ENCODE measurements at places on chromosomes 11 and 22.
A peak's percentile ranks its signal among the peaks of the same experiment; 100 is the strongest.

DNA sequence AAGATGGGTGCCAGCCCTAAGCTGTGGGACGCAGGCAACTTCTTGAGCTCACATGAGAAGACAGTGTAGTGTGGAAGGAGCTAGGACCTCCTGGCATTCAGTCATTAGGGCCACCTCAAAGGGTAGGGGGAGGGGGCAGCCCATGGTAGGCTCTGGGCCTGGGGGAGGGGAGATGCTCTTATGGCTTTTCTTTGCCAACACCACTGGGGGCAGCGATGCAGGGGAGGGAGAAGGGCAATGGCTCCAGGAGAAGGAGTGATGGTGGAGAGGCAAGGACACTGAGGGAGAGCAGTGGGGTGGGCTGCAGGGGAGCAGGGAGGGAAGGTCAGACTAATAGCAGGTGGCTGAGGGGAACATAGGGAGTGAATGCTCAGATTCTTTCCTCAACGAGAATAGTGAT lies 63.3 kb upstream of the SUSD2 start:
- no peak for DNase-seq

GRCh38 chr11:124511745-124512144 lies 31.7 kb downstream of the OR8B12 start:
- DNase-seq = no peak

DNA sequence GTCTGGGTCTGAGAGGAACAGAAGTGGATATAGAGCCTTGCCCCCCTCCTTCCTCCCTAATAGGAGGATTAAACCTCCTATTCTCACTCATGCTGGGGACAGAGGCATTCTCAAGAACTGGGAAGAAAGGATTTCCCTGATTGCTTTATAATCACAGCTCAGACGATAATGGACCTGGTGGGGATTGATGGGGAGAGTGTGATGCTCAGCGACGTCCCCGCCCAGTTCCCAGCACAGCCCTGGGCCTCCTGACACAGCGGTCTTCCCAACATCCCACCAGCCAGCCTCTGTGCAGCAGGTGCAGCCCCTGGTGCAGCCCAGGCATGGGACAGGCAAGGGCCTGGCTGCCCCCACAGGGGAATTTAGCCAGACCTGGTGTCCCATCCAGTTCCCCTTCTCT lies 28.4 kb downstream of the TRIM29 start:
- no peak for DNase-seq

DNA sequence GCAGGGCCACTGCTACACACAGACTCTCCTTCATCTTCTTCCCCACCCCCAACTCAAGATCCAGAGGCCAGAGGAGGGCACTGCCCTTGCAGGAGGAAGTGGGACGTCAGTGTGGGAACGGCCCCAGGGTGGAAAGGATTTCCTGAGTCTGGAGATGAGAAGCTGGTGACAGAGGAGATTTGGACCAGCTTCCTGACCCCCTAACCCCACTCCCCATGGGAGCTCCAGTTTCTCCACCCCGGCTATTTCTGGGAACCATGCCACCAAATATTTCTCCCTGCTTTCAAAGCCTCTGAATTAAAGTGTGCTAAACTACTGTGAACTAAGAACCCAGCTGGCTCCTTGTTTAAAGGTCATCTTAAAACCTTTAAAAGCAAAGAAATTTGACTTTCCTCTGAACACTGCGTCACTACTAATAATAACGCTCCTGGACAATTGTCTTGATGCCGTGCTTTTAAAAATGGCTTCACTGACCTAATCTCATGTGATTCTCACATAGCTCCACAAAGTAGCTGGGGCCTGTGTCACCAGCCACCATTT lies 46.6 kb downstream of the CWC15 start:
- DNase-seq = no peak

GRCh38 chr11:28108958-28109357 lies 770 bp downstream of the METTL15 start:
- DNase-seq = no peak

GRCh38 chr22:29149841-29150555 lies 55.7 kb upstream of the EMID1 start:
- no peak for DNase-seq

- DNase-seq = no peak
Observed at GRCh38 chr11:67060111-67060522, 3.5 kb downstream of the RHOD start.

DNA sequence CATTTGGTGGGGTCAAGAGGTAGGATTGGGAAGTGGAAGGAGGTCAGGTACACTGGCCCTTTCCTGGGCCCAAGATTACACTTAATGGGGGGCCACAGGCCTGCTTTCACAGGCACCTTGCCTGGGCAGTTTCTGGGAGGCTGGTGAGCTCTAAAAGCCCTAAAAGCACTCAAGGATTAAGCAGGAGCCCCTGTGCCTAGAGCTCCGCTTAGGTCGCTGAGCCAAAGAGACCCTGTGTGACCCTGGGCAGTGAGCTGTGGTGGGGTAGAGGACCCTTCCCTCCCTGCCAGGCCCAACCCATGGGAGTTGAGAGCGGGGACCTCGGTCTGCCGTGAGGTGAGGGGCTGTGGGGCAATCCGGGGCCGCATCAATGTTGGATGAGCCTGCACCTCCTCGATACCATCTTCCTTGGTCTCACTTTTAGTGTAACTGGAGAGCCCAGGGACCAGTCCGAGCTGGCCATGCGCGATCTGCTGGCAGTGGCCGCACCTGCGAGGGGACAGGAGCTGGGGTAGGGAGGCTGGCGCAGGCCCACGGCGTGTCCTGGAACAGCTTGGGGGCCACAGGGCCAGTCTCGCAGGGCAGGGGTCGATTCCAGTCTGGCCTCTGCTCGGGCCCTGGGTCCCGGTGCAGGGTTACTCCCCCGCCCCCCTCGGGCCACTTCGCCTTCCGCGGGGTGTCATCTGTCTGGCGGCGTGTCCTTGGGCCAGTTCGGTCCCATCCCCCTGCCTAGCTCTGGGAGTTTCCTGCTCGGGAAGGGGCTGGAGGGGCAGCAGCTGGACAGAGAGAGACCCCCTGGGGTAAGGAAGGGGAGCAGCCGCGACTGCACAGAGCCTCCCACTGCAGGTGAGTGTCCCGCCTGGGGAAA lies 44.3 kb downstream of the EIF3F start:
- no peak for DNase-seq

GRCh38 chr22:25081409-25081824 lies 118.2 kb upstream of the CRYBB3 start:
- peak; percentile 65 for DNase-seq

GRCh38 chr11:73991471-73992006 lies 8.9 kb upstream of the UCP2 start:
- peak; percentile 46 for DNase-seq

DNA sequence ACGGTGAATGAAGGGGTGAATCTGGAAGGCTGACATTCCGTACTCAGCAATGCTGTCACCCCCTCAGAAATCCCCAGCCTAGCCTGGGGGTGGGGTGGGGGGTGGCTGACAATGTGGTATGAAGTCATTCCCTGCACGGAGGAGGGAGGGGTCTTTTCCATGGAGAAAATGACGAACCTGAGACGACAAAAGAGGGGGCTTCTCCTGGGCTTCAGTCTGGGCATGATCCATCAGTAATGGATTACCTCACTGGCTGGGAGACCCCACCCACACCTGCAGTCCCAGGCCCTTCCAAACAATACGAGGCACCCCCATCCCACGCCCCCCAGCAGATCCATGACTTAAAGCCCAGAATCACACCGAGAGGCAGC lies 1.0 kb downstream of the KIAA0930 start:
- no peak for DNase-seq

GRCh38 chr11:78081583-78081982 lies 1.9 kb upstream of the NDUFC2 start:
- DNase-seq = peak; percentile 6

GRCh38 chr22:26515931-26516330 lies 3.7 kb upstream of the TFIP11 start:
- no peak for DNase-seq

DNA sequence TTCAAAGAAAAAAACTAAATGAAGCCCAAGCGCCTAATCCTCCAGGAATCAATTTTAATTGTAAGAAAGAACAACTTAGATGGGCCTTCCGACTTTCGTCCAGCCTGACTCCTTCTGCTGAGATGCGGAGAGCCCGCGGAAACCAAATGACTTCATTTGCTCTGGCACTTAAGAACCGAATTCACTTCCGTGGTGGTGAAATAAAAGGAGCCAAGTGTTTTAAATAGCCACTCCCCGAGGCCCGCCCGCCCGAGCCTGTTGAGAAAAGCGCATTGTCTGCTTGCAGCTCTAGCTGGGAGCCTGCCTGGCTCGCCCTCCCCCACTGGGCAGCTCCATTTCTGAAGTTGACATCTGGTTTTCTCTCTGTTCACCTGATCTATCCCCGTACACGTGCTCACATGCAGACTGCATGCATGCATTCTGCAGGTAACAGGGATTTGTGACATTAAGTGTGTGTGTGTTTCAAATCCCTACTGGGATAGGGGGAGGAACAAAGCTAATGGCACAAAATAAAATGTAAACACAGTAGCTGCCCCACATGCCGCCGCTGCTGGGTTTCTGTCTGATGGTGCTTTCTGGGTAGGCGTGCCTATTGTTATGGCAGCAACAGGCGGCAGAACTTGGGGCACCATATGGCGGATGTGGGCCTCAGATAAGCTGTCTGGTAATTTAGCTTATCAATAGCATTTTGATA lies 6.2 kb downstream of the TEAD1 start:
- peak; percentile 5 for DNase-seq

GRCh38 chr11:127345819-127346459 lies 345.4 kb upstream of the KIRREL3 start:
- DNase-seq = peak; percentile 2

DNA sequence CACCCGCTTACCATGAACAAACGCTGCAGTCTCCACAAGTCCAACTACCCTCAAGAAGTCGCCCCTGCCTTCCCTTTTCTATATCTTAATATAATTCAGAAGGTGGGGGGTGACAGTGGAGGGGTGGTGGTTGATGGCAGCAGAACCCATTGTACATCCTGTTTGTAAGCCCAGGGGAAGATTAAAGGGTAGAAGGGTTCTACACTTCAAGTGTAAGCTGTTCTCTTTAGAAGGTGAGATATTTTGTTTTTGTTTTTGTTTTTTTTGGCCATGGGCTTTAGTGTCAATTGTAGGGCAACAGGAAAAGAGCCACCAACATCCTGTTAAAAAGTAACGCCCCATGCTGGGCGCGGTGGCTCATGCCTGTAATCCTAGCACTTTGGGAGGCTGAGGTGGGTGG lies 34.9 kb upstream of the RRAS2 start:
- DNase-seq = peak; percentile 12

GRCh38 chr22:23256986-23257888 lies 76.9 kb downstream of the BCR start:
- DNase-seq = no peak

DNA sequence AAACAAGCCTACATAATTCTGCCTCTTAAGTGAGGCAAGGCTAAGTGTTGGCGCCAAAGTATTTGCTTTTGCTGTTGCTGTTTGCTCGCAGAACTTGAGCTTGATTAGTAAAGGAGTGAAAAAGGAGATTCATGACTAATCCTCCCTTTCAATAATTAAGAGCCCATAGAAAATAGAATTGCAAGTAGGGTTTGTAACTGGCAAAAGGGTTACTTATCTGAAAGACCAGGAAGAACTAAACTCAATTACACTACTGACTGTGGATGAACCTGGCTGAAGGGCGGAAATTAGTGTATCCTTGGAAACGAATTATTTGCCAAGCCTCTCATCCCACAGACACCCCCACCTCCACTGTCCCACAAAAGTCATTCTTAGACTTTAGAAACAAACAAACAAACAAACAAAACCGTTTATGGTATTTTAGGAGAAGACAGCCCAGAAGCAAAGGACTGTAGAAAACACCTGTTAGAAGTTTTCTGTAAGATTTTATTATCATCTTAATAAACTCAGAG lies 411 bp upstream of the EXPH5 start:
- DNase-seq = no peak

DNA sequence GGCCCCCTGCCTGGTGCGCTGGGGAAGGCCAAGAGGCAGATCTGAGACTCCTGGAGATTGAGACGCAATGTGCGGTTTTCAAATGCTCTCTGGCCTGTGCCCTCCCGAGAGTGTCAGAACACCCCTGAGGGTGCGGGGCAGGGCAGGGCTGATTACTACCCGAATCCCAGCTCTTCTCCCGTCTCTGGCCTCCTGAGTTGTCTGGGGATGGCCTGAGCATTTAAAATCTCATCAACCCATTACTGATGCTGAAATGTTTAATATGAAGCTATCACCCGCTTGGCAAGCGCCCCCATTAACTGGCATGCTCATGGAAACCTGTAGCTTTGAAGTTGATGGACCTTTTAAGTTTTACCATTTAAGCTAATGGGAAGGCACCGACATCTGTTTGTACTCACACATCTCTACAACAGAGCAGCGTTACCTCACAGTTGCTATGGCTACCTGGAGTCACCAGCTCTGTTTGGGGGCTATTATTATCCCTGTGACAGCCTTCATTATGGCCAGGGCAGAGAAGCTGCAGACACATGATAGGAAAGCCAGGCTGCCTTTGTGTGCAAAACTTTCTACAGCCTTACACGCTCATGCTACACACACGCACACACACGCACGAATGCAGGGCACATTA lies 3.6 kb upstream of the MB start:
- no peak for DNase-seq

DNA sequence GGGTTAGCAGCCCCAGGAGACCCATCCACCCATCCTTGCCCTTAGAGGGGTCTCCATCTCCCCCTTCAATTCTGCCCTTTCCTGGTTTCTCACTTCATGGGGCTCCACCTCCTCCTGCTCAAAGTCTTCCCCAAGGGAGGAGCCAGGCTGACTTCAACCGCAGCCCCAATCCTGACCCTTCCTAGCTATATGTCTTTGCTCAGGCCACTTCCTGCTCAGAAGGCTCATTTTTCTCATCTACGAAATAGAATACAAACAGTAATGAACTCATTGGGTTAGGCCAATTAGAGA lies 24.5 kb downstream of the POU2AF1 start:
- DNase-seq = no peak

DNA sequence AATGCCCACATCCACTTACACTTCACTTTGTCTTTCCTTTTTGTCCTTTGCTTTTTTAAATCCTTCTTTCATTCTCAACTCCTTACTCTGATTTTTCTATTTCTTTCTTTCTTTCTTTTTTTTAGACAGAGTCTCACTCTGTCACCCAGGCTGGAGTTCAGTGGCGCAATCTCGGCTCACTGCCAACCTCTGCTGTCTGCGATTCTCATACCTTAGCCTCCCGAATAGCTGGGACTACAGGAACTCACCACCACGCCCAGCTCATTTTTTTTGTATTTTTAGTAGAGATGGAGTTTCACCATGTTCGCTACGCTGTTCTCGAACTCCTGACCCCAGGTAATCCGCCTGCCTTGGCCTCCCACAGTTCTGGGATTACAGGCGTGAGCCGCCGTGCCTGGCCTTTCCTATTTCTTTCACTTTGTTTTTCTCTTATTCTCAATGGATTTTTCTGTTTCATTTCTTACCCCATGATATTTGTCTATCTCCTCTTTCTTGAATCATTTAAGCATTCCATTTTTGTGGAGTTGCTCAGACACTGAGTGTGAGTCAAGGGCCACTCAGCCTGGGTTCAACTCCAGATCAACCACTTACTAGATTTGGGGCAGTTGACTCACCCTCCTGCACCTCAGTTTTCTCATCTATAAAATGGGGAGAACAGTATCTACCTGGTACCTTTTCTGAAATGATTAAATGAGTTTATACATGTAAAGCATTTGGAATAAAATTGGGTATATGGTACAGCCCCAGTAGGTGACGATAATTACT lies 7.6 kb downstream of the KCNJ5 start:
- no peak for DNase-seq
